ENCODE measurements at places on chromosomes 6 and 20. TPM values are rescaled to one million over a fixed set of nuclear protein-coding genes. Genes with fewer than 3 reads are reported as not detected.

GRCh38 chr6:56540232-56541029, 102.3 kb downstream of the DST start:
- DNase-seq, result no peak

- DNase-seq, result no peak
Measured at GRCh38 chr6:123448306-123448884, 188.4 kb downstream of the TRDN start.

DNA sequence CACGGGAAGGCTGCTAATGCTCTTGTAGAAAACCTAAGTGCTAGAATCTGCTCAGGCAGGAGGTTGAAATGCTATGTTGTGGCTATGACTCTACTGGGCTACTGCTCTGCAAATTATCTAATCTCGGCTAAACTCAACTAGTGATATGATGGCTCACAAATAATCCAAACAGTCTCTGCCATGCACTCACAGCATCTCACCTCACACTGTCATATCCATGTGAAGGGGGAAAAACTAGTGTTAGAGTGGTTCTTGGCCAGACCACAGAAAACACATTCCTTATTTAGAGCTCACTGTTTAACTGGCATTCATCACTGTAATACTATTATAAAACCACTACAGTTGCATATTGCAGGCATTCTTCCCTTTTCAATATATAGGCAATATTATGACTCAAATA, 81.8 kb upstream of the DST start:
- DNase-seq, result no peak

GRCh38 chr6:431986-432385, 40.4 kb downstream of the IRF4 start:
- no peak for DNase-seq

DNA sequence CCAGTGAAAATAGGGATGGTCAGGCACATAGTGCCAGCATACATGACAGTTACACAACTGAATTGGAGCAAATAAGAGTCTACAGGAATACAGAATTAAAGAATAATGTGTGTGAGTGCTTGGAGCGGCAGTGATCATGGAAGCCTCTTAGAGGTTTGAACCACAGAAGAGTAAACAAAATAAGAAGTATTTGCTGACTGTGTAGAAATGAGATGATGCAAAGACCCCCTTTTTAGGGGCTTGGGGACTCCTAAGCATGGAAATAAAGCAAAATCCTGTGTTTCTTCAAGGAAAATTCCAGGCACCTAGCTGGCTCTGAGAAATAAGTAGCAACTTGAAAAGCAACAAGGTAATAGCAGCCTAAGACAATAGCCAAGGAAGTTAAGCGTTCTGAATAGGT, 6.8 kb downstream of the OR2H2 start:
- no peak for DNase-seq

DNA sequence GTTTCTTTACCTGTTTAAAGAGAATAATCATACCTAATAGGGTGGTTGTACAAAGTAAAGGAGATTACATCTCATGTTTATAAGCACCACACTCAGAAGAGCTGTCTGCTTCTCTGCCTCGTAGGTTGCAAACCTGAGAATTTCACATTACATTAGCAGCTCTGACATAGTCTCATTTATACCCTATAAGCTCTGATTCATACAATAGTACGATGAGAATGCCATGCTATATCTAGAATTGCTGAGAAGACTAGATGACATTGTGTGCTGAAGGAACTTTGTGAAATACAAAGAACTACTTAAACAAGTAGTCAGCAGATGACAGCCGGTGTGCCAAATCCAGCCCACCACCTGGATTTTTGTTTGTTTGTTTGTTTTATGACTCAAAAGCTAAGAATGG, 121.2 kb downstream of the ADAT2 start:
- no peak for DNase-seq

GRCh38 chr20:23049201-23050075, at the start of gene THBD:
TSS of gene THBD (minus strand) at chr20:23049672. CDS start at chr20:23049504, 168 bp downstream.
- DNase-seq, result peak; percentile 88

GRCh38 chr6:34617231-34617630, 61.1 kb upstream of the SPDEF start:
- no peak for DNase-seq

DNA sequence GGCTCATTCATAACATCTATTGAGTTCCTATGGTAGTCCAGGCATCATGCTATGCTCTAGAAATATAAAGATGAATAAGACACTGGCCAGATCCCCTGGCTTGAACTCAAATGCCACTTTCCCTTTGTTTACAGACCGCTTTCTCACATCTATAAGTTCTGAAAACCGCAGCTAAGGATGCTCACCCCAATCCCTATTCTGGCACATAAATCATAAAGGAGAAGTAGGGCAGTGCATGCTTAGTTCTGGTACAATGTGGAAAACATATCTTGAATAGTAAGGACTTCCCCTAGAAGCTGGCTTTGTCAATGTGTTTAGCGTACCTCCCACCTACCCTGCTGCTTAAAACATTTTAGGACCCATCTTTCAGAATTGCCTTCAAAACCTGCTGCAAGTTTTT, 26.4 kb downstream of the MRS2 start:
- no peak for DNase-seq

DNA sequence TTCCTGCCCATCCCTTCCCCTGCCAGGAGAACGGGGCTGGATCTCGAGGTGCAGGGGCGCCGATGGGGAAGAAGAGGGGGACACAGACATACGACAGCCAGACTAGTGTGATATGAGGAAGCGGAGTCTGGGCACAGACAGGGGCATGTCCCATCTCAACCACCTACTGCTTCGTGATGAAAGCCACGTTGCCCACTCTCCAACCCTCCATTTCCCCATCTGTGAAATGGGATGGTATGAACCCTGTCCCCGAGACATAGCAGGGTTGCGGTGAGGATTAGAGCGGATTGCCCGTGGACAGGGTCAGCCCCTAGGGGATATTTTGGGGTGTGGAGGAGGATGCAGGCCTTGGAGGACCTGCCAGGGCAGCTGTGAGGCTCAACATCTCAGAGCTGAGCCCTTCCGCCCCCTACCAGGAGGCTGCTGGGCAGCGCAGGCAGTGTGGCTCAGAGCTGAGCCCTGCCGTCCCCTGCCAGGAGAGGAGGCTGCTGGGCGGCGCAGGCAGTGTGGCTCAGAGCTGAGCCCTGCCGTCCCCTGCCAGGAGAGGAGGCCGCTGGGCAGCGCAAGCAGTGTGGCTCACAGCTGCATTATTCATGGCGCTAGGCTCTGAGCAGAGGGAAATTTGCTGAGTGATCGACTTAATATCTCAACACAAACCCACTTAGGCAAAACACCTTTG, 71.7 kb downstream of the GRM4 start:
- no peak for DNase-seq

DNA sequence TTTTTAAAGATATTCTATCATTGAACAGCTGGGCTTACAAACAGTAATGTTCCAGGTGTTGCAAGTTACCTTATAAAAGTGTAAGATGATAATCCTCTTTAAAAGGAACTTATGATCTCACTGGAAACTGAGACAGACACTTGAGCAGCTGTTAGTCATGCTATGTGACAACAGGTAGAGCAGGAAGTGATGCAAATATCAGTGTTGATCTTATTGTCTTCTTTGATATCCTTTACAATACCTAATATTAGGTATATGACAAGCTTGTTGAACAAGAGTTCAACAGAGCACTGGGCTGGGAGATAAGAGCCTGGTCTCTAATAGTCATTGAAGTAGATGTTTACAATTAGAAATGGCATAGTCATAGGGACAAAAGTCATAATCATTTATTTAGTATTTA, 150.0 kb downstream of the UBE3D start:
- no peak for DNase-seq

- DNase-seq, result no peak
Measured at GRCh38 chr6:112010328-112010727, 43.6 kb upstream of the CCN6 start.

GRCh38 chr6:6058054-6058444, 51.3 kb upstream of the NRN1 start:
- no peak for DNase-seq

DNA sequence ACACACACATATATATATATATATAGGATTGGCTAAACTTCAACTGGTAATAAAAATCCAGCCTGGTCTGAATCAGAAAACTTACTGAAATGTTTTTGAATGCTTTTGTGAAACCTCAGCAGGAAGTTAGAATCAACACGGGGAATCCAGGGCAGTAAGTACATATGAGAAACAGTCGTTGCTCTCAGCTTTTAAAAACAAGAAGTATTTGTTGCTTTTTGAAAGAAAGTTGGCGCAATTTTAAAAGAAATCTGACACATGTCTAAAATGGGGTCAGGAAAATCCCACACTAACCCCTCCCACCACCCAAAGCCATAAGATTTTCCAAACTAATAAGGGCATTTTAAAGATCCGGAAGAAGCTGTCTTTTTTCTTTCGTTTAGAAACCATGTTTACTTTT, 11.5 kb upstream of the CCDC170 start:
- DNase-seq, result no peak

GRCh38 chr20:64065974-64066343, 3.0 kb downstream of the TCEA2 start:
- DNase-seq, result no peak

GRCh38 chr20:2742431-2742830, 49.9 kb downstream of the EBF4 start:
- DNase-seq, result no peak

DNA sequence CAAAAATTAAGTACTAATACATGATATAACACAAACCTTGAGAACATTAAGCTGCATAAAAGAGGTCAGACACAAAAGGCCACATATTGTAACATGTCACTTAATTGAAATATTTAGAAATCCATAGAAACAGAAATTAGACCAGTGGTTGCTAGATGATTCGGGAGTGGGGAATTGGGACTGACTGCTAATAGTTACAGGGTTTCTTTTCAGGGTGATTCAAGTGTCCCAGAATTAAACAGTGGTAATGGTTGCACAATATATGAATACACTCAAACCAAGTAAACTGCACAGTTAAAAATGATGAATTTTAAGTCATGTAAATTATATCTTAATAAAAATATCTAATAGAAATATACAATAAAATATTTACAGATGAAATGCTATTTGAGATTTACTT, 174.5 kb downstream of the WDR27 start:
- DNase-seq, result no peak

DNA sequence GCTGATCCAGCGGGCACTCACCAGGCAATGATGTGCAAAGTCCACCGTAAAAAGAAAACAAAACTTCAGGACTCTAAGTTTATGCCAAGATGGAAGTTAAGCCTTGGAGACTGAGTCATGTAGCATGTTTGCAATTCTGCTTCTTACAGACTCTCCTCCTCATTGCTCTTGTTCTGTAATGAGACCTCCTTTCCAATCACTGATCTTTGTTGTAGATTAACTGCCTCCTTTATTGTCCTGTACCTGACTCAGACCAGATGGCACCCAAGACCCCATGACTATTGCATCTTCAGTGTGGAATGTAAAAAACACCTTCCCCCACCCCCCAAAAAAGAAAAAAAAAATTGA, 11.2 kb downstream of the NEU1 start:
- no peak for DNase-seq

- no peak for DNase-seq
Measured at GRCh38 chr6:126268092-126268491, 71.8 kb upstream of the CENPW start.

DNA sequence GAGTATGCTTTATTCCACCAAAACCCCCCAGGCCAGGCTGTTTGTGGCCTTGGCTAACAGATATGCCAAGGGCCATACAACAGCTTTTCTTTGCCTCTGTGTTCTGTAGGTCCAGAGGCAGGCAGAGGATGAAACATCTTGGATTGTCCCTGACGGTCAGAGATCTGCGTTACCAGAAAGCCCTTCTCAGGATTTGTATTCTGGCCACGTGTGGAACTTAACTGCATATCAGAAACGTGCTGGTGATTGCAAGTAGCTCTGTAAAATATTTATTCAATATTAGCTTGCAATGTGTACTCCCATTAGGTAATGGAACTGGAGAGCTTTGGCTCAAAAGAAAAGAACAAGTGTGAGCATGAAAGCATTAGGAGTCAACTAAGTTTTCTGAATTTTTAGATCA, 275.0 kb downstream of the CBLN4 start:
- DNase-seq, result no peak

GRCh38 chr6:7827142-7827541, 83.4 kb downstream of the TXNDC5 start:
- DNase-seq, result no peak

- DNase-seq, result peak; percentile 45
Measured at GRCh38 chr6:80454197-80454596, 347.7 kb downstream of the BCKDHB start.

DNA sequence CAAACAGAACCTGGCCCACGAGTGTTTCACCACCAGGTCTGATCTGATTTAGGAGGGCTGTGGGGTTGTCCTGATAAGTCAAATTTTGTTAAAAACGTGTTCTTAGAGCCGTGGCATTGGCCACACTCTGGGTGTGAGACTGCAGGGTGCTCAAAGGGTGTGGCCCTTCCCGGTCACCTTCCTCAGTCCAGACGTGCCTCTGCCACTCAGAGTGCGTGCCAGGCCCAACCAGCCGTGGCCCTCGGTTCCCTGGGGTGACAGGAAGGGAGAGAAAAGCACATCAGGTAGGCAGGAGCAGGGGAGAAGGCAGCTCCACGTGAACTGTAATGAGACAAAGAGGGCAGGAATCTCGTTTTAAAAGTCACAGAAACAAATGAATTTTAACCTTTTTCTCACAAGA, 115.4 kb downstream of the FAM120B start:
- no peak for DNase-seq

GRCh38 chr6:155738602-155739105, 283.0 kb upstream of the NOX3 start:
- no peak for DNase-seq

DNA sequence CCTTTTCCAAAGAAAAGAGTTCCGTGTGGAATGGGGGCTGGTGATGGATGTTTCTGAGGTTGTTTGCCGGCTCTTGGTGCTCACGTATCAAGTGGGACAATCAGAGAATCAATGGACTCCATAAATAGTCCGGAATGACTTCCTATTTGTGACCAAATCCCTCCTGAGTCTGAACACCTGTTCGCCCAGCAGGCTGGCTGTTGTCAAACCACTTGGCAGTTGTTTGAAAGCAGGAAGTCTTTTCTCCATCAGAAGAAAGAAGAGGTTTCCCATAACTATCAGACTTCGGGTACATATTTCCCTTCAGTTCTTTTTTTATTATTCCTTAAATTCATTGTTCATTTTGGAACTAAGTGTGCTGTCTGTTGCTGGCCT, 154.7 kb upstream of the RIN2 start:
- DNase-seq, result no peak

- DNase-seq, result no peak
Measured at GRCh38 chr6:120935908-120936307, 398.4 kb downstream of the TBC1D32 start.

- DNase-seq, result no peak
Measured at GRCh38 chr20:59813948-59814839, 119.2 kb downstream of the SYCP2 start.

GRCh38 chr6:33318426-33319073, 1.0 kb upstream of the ZBTB22 start:
- no peak for DNase-seq

- DNase-seq, result no peak
Measured at GRCh38 chr6:40543776-40544175, 43.4 kb downstream of the LRFN2 start.

GRCh38 chr6:35041086-35041861, 99.9 kb downstream of the TCP11 start:
- no peak for DNase-seq

GRCh38 chr6:50826803-50827202, 8.1 kb downstream of the TFAP2B start:
- DNase-seq, result no peak

- no peak for DNase-seq
Measured at GRCh38 chr6:44176762-44177509, 18.3 kb downstream of the CAPN11 start.

Gene TRIM31
- 0.78 TPM for total RNA-seq

Gene GMPR
- 2.3 TPM for total RNA-seq

Gene BNIP5
- not detected for total RNA-seq

Gene E2F1
- 2.0 TPM for total RNA-seq

Gene NOTCH4
- total RNA-seq, result 19.4 TPM

Gene ADGRF4
- total RNA-seq, result 6.5 TPM

All from ureter (tissue), 1 donor.